ENCODE measurements at places on chromosomes 11 and 22.

- DNase-seq, result no peak
These were observed 29.9 kb upstream of the BSX start for GRCh38 chr11:123011510-123011909.

DNA sequence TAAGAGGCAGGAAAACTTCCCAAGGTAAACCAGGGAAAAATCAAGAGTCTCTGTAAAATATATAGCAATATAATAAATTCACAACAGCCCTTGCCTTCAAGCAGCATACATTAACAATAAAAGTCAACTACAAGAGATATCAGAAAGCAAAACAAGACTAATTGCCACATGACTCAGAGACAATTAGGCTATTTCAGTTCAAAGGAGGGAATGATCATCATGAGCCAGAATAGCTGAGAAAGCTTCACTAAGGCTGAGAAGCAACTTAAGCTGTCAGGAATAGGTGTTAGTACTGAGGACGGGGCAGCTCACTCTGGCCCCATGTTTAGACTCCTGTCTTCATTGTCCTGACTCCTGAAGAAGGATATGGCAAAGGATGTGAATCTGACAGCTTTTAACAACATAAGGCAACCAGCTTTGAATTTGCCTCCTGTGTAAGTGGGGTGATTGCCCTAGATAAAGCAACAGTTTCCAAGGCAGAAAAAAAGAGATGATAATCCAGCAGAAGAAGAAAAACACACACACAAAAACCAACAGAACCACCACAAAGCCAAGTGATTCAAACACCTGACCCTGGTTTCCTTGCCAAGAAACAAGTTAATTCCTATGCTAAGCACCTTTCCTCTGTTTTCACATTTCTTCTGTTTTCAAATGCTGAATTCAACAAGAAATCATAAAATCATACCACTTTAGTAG is 60.8 kb downstream of the SIK3 start:
- no peak for DNase-seq

DNA sequence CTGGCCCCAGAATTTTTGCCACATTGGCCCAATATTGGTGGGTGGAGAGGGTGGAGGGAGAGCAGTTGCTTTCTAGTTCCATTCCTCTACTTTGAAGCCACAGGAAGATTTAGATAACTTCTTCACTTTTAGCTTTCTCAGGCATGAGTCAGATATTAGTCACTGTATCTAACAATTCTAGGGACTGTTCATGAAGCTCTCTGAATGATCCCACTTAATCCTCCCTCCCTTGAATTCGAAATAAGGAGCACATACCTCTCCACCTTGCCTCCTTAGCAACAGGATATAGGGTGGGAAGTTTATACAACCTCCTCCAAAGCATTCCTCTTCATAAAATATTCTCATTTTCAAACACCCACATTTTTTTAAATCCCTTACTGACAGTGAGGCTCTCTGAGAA is 13.5 kb downstream of the FSHB start:
- DNase-seq, result no peak

DNA sequence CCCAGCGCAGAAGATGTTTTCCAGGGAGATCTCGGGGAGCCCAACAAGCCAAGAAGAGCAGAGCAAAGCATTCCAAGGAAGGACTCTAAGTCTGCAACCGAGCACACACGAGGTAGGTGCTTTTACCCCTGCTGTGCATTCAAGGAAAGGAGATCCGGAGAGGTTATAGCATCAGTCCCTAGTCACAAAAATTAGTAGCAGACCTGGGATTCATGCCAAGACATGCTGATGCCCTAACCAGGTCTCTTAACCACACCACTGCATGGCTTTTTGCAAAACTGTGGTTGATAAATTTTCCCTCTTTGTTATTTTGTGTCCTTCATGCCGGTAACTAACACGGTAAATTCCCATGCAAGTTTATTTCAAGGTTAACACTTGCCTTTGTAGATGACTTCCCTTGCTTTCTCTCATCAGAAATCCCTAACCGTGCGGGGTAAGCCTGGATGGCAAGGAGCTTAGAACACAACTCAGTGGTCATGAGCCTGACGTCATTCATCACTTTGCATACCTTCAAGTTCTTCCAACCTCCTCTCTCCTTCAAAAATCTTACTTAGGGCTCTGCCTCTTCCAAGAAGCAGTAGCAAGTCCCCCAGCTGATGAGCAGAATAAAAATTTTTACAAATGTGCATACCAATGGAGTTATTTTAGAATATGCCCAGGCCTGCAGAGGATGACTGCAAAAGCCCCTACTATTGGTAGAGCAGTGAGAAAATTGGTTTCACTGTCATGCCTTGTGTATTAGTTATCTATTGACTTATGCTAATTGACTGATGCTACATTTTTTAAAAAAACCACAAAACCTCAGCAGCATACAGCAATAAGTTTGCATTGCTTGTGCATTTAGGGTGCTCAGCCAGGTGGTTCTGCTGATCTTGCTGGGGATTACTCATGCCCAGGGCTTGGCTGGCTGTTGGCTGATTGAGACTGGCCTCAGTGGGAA is 465.1 kb downstream of the MN1 start:
- no peak for DNase-seq

DNA sequence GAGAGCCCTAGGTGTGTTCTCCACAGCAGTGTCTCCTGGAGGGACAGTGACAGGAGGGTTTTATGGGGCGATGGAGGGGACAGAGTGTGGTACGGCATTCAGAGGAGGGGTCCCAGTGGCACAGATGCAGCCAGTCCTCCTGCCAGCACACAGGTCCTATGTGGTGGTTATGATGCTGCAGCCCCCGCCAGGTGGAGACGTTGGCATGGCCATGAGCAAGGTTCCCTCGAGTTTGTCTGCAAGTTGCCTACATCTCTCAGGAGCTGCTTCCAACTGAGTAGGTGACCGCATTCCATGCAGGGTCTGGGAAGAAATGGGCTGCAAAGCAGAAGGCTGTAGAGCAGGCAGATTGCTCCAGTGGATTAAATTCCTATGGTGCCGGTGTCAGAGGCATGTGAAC is 646.0 kb downstream of the TBC1D22A start:
- DNase-seq, result no peak

DNA sequence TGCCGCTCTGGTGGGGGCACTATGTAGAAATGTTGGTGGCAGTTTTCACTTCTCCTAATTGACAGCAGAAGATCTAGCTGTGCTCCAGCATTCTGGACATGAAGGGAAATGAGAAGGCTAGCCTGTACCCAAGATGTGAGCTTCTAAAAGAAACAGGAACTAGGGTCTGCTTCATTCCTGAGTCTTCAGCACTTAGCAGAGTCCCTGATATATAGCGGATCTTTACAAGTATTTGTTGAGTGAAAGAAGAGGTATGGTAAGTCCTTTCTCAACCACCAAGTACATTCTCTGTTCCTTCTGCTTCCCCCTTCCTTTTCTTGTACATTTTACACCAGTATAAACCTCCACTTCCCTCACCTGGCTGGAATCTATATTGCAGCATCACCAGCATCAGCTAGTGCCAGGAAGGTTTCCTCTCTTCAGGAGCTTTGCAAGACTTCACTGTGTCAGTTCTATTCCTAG is 408.3 kb upstream of the CADM1 start:
- no peak for DNase-seq

DNA sequence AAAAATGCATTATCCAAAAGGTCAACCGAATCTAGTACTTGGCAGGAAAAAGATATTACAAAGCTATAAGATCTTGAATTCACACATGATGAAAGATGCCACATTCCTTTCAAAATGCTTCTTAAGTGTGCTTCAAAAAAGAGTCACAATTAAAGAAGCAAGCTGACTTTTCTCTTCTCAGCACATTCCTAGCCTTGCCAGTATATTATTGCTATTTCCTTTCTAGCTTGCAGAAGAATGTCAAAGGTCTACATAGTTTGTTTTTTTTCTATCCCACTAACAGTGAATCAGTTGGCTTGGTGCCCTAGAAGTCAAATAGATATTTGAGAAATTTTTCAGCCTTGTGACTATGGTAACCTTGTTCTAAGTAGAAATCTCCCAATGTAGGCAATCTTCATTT is 56.8 kb downstream of the GUCY1A2 start:
- DNase-seq, result no peak

DNA sequence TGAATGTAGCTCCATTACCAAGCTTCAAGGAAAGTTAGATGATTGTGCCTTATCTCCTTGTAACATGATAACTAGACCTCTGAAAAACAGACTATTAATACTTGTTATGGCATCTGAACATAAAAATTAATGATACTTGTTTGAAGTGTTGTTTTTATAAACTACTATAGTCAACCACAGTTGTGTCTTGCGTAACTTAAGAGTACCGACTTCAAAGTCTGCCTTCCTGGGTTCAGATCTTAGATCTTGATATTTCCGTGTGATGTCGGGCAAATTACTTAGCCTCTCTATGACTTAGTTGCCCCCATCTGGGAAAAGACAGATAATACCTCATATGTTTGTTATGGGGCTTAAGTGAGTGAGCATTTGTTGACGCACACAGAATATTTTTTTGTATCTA is 906.5 kb downstream of the JRKL start:
- no peak for DNase-seq

- DNase-seq, result no peak
These were observed 142.4 kb downstream of the KIRREL3 start for GRCh38 chr11:126857860-126858808.

DNA sequence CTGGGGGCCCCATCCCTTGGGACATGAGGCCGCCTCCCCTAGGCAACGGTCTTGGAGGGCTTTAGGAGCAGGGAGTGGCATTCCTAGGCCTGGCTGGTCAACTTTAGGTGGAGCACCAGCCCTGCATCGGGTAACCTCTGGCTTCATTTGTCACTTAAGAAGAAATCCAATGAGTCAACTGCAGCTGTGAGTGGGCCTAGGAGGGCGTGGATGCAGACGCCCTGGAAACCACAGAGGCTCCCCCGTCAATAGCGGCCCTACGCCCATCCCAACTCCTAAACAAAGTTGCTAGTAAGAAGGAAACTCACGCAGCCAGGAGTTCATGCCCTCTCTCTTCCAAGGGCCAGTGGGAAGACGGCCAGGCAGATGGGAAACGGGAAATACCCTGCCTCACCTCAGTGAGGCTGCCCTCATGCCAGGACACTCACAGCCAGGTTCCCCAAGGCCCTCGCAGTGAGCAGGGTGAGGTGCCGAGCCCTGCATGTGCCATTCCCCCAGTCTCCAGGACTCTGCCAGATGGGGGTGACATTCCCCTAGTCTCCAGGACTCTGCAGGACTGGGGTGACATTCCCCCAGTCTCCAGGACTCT is 20.8 kb downstream of the BID start:
- DNase-seq, result no peak
